Activated T-helper 1 cell treated with anti-CD3 and anti-CD28 coated beads, Interleukin-12 subunit alpha, Interleukin-12 subunit beta, Interleukin-2, Interleukin-4 antibody, amounts not matched to agents 30 ng/mL and 10 ng/mL and 1 ng/mL, durations not matched to agents 14 hours and 24 hours and 36 hours (primary cell): ENCODE measurements at places on chromosomes 4 and X. TPM values are rescaled to one million over a fixed set of nuclear protein-coding genes. Genes with fewer than 3 reads are reported as not detected.

DNA sequence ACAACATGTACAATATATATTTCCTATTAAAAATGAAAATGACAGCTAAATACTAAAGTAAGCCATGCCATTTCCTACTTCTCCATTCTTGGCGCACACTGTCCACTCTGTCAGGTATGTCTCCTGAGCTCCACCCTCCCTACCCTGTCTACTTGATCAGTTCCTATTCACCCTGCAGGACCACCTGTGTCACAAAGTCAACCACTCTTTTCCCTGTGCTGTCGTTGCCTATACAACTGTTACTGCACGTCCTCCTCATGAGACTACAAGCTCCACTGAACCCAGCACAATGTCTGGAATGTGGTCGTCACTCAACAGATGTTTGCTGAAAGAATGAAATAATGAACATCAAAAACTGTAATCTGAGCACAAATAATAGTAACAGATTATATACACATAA, 54.9 kb downstream of the SLC9A7 start:
- DNase-seq: no peak

GRCh38 chrX:3690140-3690539, 23.3 kb downstream of the PRKX start:
- DNase-seq: no peak

DNA sequence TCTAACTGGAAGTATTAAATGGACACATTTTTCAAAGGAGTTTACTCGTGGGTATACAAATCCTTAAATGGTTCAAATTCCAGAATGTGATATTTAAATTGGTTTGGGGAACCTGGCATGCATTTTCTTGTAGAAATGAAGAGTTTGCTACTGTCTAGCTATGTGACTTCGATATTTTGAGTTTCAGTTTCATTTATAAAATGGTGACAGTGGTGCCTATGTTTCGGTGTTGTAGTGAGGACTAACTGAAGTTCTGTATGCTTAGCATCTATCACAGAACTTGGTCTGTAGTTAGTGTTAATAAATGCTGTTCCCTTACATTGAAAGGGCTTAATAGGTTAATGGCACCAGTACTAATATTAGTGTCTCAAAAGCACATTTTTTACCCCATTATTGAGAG, 29.4 kb downstream of the TRPC5 start:
- no peak for DNase-seq

- no peak for DNase-seq
Measured at GRCh38 chr4:833731-834367, 7.9 kb upstream of the CPLX1 start.

GRCh38 chr4:154039435-154040343, 250.8 kb upstream of the SFRP2 start:
- DNase-seq: no peak

DNA sequence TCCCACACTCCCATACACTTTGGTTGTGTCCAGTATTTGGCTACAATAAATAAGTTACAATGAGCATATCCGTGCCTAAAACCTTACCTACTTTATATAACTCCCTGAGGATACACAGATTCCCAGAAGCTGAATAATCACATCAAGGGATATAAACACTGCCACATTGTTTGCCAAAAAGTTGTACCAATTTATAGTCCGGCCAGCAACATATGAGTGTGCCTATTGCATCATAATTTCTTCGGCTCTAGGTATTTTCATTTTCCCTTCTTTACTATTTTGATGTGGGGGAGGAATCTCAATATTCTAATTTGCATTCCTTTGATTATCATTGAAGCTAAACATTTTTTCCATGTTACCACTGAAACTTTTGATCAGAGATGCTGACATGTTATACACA, 146.4 kb downstream of the PCDH19 start:
- no peak for DNase-seq

DNA sequence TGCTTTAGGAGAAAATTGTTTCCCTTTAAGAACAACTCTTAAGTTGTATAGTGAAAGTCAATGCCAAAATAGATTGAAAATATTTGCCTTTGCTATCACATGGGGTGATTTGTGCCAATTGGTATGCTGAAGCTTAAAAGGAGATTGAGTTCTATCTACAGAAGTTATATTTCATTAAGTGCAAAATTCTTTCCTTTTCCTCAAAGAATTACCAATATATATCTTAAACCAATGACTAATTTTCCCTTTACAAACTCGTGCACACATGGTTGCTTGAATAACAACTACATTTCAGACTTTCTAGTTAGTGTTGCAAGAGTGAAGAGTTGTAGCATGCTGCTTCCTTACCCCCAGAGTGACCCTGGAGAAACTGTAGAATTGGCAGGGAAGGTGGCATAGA, 990.0 kb upstream of the PABPC4L start:
- DNase-seq: no peak

NAP1L3 gene
- total RNA-seq: 0.42 and 0.70 TPM in 2 replicates
